ENCODE measurements at places on chromosomes 1 and 21.

- H3K4me3 ChIP-seq, result peak within 1 kb of the TSS; percentile 54
- H3K36me3 ChIP-seq, result no peaks in the 10 kb centered on the region
- peak; percentile 53 for DNase-seq
- H3K27me3 ChIP-seq, result peaks cover 17% of the 10 kb centered on the region
Measured at GRCh38 chr1:207088701-207089626, at the start of gene C4BPB. Gene C4BPB, plus strand, starts transcription at chr1:207088860. Its CDS starts 672 bp downstream, at chr1:207089532.

- peaks cover 22% of the 10 kb centered on the region for H3K27me3 ChIP-seq
- no peak overlapping the region for H3K27ac ChIP-seq
- H3K36me3 ChIP-seq, result no peaks in the 10 kb centered on the region
- peak overlapping the region; percentile 11 for H3K4me3 ChIP-seq
- DNase-seq, result no peak
Measured at GRCh38 chr1:61079898-61080336, 2.4 kb upstream of the NFIA start.

GRCh38 chr1:91007827-91008226 is 14.0 kb downstream of the ZNF644 start:
- no peaks in the 10 kb centered on the region for H3K27me3 ChIP-seq
- peaks cover 20% of the 10 kb centered on the region for H3K4me1 ChIP-seq

- peak overlapping the region; percentile 75 for H3K27ac ChIP-seq
- peaks cover 55% of the 10 kb centered on the region for H3K4me1 ChIP-seq
- peaks cover 79% of the 10 kb centered on the region for H3K36me3 ChIP-seq
- DNase-seq, result no peak
- H3K4me3 ChIP-seq, result no peak overlapping the region
- H3K27me3 ChIP-seq, result no peaks in the 10 kb centered on the region
Measured at GRCh38 chr1:12201352-12202189, 28.3 kb upstream of the VPS13D start.

GRCh38 chr1:205004351-205004750 is 38.7 kb upstream of the CNTN2 start:
- no peaks in the 10 kb centered on the region for H3K4me1 ChIP-seq
- no peaks in the 10 kb centered on the region for H3K36me3 ChIP-seq
- H3K27ac ChIP-seq, result no peak overlapping the region
- DNase-seq, result no peak

- no peak overlapping the region for H3K27ac ChIP-seq
- no peak overlapping the region for H3K4me3 ChIP-seq
- H3K27me3 ChIP-seq, result no peaks in the 10 kb centered on the region
- peaks cover 15% of the 10 kb centered on the region for H3K4me1 ChIP-seq
Measured at GRCh38 chr1:1602968-1603506, 3.1 kb upstream of the FNDC10 start.

GRCh38 chr1:234620272-234621126 is 10.5 kb upstream of the IRF2BP2 start:
- no peaks in the 10 kb centered on the region for H3K4me1 ChIP-seq
- H3K27ac ChIP-seq, result no peak overlapping the region
- no peak overlapping the region for H3K4me3 ChIP-seq

DNA sequence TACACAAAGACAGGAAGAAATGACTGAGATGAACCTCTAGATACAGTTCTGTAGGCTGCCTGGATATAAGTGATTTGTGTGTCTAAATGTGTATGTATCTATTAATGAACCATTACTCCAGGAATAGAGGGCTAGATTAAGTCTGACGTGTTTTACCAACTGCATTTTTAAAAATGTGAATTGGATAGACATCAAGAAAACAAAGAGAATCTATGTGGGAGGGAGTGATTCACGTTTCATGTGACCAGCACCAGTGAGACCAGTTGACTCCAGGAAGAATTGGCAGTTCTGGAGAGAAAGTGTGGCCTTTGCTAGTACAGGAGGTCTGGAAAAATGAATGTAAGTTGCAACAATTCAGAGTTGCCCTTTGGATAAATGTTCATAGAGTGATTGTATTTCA is 53.4 kb upstream of the RGS21 start:
- H3K4me3 ChIP-seq, result no peak overlapping the region
- no peaks in the 10 kb centered on the region for H3K36me3 ChIP-seq
- H3K27me3 ChIP-seq, result no peaks in the 10 kb centered on the region
- H3K27ac ChIP-seq, result no peak overlapping the region
- no peaks in the 10 kb centered on the region for H3K4me1 ChIP-seq

GRCh38 chr1:204711947-204712701 is 26.6 kb upstream of the LRRN2 start:
- H3K4me3 ChIP-seq, result no peak overlapping the region
- no peak for DNase-seq
- H3K4me1 ChIP-seq, result no peaks in the 10 kb centered on the region
- H3K36me3 ChIP-seq, result no peaks in the 10 kb centered on the region
- peaks cover 14% of the 10 kb centered on the region for H3K27me3 ChIP-seq
- H3K27ac ChIP-seq, result no peak overlapping the region

- H3K27ac ChIP-seq, result no peak overlapping the region
- peaks cover under 1% of the 10 kb centered on the region for H3K4me1 ChIP-seq
- DNase-seq, result no peak
Measured at GRCh38 chr21:37273440-37273839, 6.3 kb upstream of the VPS26C start.

- no peaks in the 10 kb centered on the region for H3K27me3 ChIP-seq
- no peak overlapping the region for H3K4me3 ChIP-seq
- H3K27ac ChIP-seq, result no peak overlapping the region
Measured at GRCh38 chr21:36642777-36643176, 56.1 kb upstream of the SIM2 start.

DNA sequence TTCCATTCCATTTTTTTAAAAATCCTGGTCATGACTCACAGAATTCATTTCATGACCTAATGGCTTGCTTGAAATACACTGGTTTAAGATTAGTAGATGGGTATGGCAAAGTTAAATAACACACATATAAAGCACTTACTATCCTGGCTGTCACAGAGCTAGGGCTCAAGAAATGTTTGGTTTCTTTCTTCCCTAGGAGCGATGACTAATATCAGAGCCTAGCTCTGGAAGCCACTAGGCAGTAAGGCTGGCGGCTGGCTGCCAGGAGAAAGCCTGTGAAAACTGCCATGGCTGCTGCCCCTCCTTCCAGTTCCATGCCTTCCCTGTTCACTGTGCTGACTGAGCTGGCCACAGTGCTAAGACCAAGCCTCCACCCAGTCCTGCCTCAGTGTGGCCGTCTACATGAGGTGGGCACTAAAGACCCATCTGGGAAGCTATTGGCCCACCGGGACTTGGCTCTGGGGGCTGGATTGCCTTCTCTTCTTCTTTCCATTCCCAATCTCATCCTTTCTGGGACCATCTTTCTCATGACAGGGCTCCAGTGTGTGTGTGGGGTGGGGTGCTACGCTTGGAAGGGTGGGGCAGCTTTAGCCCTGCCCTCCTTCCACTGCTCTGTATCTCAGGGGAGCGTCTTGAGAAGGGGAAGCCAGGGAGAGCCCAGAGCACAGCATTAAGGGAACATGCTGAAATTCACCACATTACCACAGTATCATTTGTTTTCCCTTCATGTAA is 10.8 kb upstream of the ASCL5 start:
- no peak for DNase-seq
- no peaks in the 10 kb centered on the region for H3K4me1 ChIP-seq
- H3K27ac ChIP-seq, result no peak overlapping the region
- peaks cover 19% of the 10 kb centered on the region for H3K36me3 ChIP-seq

DNA sequence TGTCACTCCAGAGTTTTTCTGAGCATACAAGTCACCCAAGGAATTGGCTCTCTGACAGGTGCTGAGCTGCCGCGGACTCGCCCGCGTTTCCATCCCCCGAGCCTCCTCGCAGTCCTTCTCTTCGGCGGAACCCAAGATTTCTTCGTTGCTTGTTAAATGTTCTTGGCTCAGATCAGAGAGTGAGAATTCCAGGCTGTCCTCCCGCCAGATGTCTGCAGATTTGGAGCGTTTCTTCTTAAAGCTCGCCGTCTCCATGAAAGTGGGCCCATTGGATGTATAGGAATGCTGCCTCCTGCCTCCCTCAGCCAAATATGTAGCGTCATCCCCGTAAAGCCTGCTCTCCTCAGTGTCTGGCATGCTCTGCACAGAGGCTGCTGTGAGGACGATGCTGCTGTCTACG is 77.8 kb downstream of the TIAM1 start:
- no peaks in the 10 kb centered on the region for H3K36me3 ChIP-seq
- no peaks in the 10 kb centered on the region for H3K27me3 ChIP-seq
- H3K4me3 ChIP-seq, result no peak overlapping the region
- no peak for DNase-seq

DNA sequence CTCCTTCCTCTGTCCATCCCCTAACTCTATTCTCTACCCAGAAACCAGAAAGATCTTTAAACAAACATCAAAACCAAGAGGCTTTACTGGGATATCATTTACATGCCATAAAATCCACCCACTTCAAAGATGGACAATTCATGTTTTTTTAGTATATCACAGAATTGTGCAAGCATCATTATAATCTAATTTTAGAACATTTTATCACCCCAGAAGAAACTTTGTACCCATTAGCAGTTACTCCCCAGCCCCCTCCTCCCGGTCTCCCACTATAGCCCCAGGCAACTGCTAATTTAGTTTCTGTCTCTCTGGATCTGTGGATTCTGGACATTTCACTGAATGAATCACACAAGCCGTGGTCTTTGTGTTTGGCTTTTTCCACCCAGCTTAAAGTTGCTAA is 4.8 kb upstream of the SELENON start:
- DNase-seq, result no peak
- no peak overlapping the region for H3K4me3 ChIP-seq
- no peaks in the 10 kb centered on the region for H3K36me3 ChIP-seq
- no peak overlapping the region for H3K27ac ChIP-seq

DNA sequence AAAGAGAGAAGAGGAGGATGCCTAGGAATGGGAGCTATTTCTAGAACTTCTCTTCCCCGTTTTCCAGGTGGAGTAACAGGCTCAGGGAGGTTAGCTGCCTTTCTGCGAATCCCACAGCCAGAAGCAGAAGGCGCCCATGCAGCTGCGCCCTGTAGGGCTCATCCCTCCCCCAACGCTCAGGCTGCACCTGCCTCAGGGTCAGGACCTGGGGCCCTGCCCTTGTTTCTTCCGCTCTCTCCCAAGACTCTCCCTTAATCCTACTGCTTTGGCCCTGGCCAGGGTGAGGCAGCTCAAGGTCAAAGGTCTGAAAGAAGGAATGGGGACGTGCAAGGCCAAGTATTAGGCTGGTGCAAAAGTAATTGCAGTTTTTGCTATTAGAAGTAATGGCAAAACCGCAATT is 30.5 kb upstream of the PADI2 start:
- H3K27me3 ChIP-seq, result no peaks in the 10 kb centered on the region
- H3K4me3 ChIP-seq, result no peak overlapping the region
- H3K27ac ChIP-seq, result no peak overlapping the region
- H3K36me3 ChIP-seq, result no peaks in the 10 kb centered on the region
